NCI-H226 (cell line): ENCODE measurements at places on chromosomes 6 and 20.

- peak; percentile 17 for DNase-seq
Measured at GRCh38 chr6:128567029-128567428, 46.6 kb upstream of the PTPRK start.

DNA sequence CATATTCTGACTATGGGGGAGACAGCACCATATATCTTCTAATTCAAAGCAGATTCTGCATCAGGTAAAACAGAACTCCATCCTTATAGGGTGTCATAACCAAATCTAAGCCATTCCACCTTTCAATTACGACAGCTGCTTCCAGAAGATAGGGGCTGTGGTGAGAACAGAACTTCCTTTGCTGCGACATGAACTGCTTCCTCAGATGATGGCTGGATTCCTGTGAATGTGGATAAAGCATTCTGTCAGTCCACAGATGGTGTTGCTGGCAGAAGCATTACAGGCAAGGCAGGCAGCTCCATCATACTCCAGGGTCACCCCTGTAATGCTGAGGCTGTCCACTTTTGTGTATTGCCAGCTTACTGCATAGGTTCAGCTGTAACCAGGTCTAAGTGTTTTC is 172.1 kb upstream of the PROKR2 start:
- no peak for DNase-seq

- no peak for DNase-seq
Measured at GRCh38 chr6:14228571-14228970, 111.0 kb downstream of the CD83 start.

DNA sequence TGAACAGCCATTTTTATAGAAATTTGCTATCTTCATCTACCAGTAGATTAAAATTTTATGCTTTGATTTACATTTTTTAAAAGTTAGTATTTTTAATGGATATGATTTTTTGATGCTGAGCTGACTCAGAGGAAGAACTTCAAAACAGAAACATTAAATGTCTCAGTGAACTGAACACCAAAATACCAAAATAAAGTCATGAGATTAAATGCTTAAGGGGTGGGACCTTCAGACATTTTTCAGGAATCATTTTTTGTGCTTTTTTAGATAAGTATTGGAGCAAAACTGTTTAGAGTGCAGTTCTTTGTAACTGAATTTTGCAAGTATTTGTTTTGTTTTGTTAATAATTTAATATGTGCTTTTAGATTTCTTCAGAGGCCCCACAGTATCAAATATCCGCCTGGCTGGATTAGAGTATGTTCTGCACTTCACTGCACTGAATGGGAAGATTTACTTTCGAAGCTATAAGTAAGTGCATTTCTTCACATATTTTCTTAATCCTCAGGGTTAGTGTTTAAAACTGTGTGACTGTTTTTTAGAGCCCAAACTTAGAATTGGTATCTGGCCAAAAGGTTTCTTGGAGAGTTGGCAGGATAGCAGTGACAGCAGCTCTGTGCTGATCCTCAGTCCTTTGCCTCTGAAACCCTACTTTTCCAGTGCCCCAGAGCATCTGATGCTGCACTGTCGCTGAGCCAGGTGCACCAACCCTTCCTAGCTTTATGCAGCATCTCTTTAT is 33.7 kb downstream of the RPF2 start:
- DNase-seq, result no peak

DNA sequence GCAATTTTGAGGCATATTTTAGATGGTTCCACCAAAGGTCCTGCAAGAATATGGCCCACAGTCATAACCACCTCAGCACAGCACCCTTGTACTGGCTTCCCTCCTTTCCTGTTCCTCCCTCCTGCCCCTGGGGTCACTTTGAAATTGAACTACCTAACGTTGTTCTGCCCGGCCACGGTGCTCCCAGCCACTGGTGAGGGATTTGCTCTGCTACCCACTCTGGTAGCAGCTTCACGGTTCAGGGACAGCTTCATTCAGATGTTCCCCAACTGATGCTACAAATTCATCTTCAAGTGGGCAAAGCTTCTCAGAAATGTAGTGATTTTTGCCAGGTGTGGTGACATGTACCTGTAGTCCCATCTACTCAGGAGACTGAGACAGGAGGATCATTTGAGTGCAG is 7.9 kb upstream of the NELFCD start:
- no peak for DNase-seq
